ENCODE measurements at places on chromosomes 6 and 20. TPM values are rescaled to one million over a fixed set of nuclear protein-coding genes. Genes with fewer than 3 reads are reported as not detected.

EMILIN3 gene
- polyA plus RNA-seq = 0.17 TPM

ZNF165 gene
- polyA plus RNA-seq = 0.14 TPM

TRDN gene
- polyA plus RNA-seq = not detected

GRM1 gene
- polyA plus RNA-seq = 0.01 TPM

KCNK15 gene
- not detected for polyA plus RNA-seq

KIF25 gene
- not detected for polyA plus RNA-seq

CLVS2 gene
- polyA plus RNA-seq = not detected
